ENCODE measurements at places on chromosomes 4 and X. TPM values are rescaled to one million over a fixed set of nuclear protein-coding genes. Genes with fewer than 3 reads are reported as not detected.

Gene ART3
- 28.1 TPM for total RNA-seq

Gene JADE3
- total RNA-seq: 6.3 TPM

Gene IL2
- not detected for total RNA-seq

Gene TEC
- total RNA-seq: 3.2 TPM

Gene H2BW2
- total RNA-seq: not detected

Gene TEX13D
- not detected for total RNA-seq

Gene CENPVL1
- total RNA-seq: not detected

Gene MBNL3
- 24.7 TPM for total RNA-seq

Gene BCORL1
- 6.6 TPM for total RNA-seq

Gene EIF2S3
- 194 TPM for total RNA-seq

Gene TEX13B
- total RNA-seq: not detected

Gene ZXDB
- total RNA-seq: 12.6 TPM

Gene UGT2B17
- total RNA-seq: not detected

Gene TMEM31
- total RNA-seq: not detected

All from tongue (tissue), 3 donors.